Activated CD8-positive, alpha-beta T cell treated with anti-CD3 and anti-CD28 coated beads for 36 hours (primary cell): ENCODE measurements at places on chromosomes 13 and 19.
A peak's percentile ranks its signal among the peaks of the same experiment; 100 is the strongest.

- DNase-seq = peak; percentile 41
Observed at GRCh38 chr19:14519860-14520407, 1.7 kb upstream of the DNAJB1 start.

GRCh38 chr13:23915308-23915707 is 18.0 kb upstream of the C1QTNF9B start:
- DNase-seq = no peak

GRCh38 chr13:85031771-85032170 is 767.4 kb downstream of the SLITRK6 start:
- DNase-seq = no peak

- DNase-seq = no peak
Observed at GRCh38 chr13:101209206-101209893, 207.0 kb downstream of the NALCN start.

DNA sequence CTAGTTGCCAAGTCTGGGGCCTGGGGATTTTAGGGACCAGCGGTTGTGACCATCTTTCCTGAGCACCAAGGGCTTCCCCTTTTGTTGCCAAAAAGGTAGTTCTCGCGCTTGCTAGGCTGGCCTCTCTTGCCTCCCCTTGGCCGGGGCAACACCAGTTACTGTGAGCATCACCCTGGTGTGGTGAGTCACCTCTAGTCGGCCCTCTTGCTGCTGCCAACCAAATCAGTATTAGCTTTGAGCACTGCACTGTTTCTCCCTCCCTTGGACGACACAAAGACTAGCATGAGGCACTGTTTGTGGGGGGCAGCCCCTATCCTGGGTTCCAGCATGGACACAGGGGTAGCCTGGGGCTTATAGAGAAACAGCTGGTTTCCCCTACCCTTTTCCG is 6.9 kb downstream of the SYDE1 start:
- no peak for DNase-seq

DNA sequence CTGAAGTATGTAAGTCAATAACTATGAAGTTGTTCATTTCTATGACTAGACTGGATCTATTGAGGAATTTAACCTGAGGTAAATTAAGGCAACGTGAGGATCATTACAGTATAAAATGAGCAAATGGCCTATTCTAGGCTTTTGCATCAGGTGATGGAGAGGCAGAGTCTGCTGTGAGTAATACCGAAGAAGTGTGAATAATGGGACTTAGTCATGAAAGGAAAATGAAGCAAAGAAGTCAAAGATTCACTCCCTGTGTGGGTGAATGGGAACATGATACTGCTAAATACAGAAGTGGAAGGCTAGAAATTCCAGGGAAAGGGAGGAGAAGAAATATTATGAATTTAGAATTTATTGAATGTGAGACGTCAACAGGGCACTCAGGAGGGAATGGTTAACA is 774.1 kb downstream of the LIG4 start:
- DNase-seq = no peak

DNA sequence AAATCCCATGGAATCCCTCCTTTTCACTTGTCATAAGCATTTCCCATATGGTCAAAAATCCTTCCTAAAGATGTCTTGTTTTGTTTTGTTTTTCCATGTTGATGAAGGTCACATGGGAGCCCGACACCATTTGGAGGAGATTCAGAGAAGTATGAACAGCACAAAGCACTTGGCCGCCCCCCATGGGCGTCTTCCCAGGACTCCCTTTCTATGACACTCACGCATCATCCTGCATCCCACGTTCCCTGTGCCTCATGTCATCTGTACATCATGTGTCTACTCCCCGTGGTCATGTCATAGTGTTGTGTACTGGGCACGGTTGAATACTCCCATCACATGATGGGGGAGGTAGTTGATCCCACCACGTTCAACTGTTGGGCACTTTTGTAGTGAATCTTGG is 2.0 kb downstream of the ZSCAN1 start:
- DNase-seq = no peak

DNA sequence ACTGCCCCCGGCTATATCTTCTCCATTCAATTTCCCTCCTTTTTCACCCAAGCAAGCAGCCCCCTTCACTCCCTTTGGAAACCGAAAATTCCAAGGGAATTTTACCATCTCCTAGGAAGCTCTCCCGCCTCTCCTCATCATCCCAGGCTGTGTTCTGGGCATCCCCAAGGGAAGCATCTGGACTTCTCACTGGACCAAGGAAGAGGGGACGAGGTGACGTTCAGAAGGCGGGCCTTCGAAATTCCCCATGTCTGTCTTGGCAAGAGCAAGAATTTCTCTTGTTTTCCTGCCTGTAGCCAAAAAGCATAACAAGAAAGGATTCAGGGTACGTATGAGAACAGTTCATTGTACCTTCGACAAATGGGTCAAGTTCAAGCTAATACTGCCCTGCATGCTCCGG is 6.1 kb downstream of the TPRX2 start:
- DNase-seq = no peak

DNA sequence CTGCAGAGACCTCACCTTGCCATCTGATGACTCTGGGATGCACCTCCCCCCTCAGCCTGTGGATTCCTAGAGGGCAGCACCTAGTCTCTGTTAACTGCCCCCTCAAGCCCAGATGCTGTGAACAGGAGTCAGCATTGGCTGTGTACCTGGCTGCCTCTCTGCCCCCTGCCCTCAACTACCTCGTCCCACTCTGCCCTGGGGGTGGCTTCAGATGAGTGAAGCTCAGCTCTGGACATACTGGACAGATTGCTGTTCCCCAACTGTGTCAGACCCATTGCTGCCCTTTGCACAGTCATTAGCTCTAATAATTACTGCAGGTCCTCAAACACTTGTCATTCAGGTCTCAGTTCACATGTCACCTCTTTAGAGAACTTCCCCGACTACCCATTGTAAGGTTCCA is 182.1 kb upstream of the TSHZ3 start:
- no peak for DNase-seq

- DNase-seq = no peak
Observed at GRCh38 chr13:35712907-35713761, 236.6 kb upstream of the MAB21L1 start.
